ENCODE measurements at places on chromosomes 6 and 20.
A peak's percentile ranks its signal among the peaks of the same experiment; 100 is the strongest.

- no peak for DNase-seq
Measured at GRCh38 chr6:136134751-136135150, 115.4 kb downstream of the MTFR2 start.

DNA sequence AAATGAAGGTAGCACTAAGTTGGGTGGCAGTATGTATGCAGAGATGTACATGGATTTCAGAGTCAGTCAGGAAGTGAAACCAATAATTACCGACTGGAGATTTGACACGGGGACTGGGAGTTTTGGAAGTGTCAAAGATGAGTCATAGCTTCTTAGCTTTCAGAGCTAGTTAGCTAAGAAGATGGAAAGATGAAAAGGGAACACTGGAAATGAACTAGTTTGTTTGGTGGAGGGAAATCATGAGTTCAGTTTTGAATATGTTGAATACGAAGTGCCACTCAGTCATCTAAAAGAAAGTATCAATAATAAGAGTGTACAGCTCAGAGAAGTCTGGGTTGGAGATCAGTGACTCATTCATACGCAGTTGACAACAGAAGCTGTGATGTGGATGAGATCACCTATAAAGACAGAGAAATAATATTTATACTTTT is 7.5 kb downstream of the ESF1 start:
- no peak for DNase-seq

DNA sequence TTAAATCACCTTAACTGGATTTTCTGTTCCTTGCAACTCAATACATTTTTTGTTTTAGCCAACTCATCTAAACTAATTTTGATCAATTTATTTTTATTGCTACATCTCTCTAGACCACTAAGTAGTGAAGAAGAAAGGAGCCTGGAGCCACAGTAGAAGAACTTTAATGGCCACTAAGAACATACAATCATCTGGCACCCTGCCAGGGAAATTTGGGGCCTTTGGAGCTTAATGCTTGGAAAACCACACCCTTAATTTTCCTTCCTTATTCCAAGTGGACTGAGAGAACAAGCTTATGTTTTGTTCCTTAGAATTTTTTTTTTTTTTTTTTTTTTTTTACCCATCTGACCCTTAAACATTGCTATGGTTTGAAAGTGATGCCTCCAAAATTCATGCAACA is 12.0 kb upstream of the GMDS start:
- no peak for DNase-seq

GRCh38 chr6:118667988-118668387 is 16.6 kb upstream of the CEP85L start:
- DNase-seq = no peak

DNA sequence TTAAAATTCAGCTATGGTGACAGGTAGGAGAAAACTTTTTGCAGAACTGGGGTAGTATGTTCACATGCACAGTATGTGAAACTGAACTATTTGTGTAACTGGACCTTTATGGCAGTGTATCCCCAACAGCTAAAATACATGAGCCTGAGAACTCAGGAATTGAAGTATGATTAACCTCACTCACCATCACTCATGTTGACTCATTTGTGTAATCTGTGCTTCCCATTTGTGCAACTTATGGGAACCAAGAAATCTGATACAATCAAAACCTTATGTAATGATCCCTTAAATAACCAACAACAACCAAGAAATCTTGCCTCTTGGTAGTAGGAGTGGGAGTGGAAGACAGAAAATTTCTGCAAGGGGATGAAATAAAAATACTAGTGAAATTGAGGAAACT is 674.9 kb downstream of the HDGFL1 start:
- DNase-seq = no peak

DNA sequence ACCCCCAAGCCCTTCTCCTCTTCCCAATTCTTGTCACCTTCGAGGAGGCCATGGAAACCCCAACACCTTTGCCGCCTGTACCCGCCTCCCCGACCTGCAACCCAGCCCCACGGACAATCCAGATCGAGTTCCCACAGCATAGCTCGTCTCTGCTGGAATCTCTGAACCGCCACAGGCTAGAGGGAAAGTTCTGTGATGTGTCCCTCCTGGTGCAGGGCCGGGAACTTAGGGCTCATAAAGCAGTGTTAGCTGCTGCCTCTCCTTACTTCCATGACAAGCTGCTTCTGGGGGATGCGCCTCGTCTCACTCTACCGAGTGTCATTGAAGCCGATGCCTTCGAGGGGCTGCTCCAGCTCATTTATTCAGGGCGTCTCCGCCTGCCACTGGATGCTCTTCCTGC is 675 bp downstream of the ZBTB9 start:
- no peak for DNase-seq

DNA sequence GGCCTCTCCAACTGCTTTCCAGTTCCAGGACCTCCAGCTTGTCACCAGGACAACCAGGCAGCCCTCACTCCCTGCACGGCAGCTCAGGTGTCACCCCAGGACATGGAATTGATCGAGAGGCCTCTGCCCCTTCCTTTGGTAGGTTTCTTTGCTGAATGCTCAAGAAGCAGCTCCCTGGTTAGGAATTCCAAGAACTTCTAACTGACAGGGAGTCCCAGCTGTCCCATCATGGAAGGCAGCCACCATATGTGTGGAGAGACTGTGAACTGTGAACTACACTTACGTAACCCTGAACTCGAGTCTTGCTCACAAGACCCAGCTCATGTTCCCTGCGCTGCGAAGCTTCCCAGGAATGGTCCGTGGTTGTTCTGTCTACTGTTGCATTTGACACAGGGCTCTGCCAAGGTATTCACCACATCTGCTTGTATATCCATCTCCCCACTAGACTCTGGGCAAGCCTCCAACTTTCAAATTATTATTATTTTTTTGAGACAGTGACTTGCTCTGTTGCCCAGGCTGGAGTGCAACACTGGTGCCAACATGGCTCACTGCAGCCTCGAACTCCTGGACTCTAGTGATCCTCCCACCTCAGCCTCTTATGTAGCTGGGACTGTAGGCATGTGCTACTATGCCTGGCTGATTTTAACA is 35.7 kb downstream of the MGME1 start:
- DNase-seq = no peak

- no peak for DNase-seq
Measured at GRCh38 chr6:21001736-21002135, 467.5 kb downstream of the CDKAL1 start.

DNA sequence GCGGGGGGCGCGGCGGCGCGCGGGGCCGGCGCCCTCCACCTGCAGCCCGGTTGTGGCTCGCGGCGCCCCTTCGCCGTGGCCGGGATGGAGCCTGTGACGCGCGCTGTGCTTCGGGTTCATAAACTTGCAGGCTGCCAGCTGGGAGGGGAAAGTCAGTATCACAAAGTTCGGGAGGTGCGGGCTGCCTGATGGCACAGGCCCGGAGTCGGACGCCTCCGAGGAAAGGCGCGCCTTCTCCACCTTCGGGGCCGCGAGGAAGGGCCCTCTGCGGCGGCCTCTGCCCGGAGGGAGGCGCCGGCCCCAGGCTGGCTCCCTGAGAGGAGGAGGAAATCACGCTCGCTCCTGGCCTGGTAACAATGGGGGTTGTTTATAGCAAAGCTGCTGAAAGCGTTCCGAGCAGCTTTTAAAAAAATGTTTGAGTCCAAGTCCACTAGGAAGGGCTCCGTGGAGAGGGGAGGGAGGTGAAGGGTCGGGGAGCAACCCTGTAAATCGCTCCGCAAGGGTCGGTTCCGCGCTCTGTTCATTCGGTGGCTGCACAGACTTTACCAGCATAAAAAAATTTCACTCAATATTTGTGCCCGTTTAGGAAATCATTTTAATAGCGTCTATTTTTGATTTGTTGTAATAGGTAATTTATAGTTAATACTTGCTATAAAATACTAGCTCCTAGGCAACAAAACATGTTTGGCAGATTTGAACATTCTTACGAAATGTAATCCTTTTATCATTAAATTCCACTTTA is 1.0 kb downstream of the AFDN start:
- DNase-seq = peak; percentile 73

DNA sequence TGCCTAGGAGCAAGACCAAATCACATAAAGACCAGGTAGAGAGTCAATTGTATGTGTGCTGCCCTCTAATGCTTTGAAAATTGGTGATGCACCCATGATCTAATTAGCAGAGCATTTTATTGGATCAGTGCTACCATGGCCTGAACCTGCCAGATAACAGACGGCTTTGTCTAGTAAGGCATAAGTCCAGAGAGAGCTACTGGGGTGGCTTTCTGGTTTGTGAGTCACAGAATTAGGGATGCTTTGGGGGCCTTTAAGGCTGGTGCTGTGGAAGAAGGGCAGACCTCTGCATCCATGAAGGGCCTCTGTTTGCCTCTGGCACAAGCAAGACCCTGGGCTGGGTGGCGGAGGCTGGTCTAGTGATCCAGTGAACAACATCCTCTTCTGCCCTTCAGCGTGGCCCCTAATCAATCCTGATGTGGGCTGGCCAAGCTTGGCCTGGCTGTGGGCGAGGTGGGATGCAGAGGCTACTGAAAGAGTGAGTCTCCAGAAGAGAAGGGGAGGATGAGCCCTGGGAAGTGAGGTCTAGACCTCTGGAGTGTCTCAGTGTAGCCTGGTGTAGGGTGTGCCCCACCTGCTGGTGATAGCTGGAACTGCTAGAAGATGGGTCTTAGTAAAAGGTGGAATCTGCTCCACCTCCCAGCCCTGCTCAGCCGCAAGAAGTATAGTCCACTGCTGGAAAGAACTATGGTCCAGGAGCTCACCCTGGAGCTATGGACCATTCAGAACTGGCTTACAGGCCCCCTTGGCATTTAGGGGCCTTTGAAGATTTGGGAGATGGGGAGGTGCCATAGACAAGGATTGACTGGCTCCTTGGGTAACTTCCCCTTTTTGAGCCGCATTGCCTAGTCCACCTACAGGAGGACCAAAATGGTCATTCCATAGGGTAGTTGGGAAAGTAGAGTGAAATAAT is 36.7 kb upstream of the AAR2 start:
- peak; percentile 76 for DNase-seq

GRCh38 chr6:170584954-170585498 is 589 bp upstream of the PDCD2 start:
- DNase-seq = no peak

GRCh38 chr6:44116641-44117382 is 10.4 kb downstream of the MRPL14 start:
- peak; percentile 43 for DNase-seq

GRCh38 chr6:105609375-105609991 is 206.6 kb upstream of the PREP start:
- DNase-seq = no peak

DNA sequence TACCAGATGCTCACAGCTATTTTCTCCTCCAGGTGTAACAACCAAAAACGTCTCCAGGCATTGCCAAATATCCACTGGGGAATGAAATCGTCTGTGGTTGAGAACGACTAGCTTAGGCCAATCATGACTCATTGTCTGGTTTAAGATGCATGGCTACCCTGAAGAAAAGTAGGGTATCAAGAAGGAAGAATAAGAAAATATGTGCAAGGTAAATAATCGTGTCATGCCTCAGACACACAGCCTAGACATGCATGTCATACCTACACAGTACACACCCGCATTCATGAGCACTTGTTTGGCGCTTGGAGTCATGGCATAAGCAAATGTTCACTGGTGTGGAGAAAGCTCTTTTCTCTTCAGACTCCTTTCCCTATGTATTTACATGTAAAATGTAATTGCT is 745.7 kb downstream of the MAFB start:
- DNase-seq = no peak

DNA sequence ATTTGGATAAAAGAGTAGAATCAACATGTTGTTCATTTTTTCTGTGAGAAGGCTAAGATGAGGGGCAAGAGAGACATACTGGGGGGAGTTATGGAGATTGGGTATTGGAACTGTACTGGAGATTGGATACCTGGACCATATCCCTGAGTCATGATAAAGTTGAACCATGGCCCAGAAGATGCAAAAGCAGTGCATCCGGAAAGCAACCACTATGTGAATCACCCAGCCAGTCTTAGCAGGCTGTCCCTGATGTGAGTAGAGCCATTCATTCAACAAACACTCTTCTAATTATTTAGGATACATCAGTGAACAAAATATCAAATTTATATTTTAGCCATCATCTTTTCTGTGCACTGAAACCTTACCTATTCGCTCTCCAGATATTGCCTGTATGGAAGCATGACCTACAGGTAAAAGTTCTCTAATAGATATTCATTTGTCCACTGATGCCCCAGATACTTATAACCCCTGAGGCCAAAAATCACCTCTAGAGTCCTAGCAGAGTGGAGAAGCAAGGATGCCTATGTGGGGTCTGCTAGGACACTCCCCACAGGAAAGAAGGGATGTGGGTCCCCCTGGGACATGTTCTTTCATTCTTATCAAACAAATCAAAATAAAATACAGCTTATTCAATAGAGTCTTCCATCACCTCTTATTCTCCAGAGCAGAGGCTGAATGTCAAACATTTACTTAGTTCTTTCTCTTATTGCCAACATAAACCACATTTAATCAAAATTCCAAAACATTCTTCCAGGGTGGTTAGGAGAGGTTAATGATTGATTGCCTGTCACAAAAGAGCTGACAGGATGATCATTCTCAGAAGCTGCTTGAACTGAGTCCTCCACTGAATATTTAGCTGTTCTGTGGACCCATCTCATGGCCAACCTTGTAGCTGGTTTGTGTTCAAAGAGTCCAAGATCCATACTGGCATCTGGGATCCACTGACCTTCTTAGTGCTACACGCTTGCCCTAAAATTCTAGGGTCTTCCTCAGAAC is 37.0 kb upstream of the PKHD1 start:
- no peak for DNase-seq
